ENCODE measurements at places on chromosomes 2 and 18. TPM values are rescaled to one million over a fixed set of nuclear protein-coding genes. Genes with fewer than 3 reads are reported as not detected.

Gene DTNB
- 15.2 TPM for total RNA-seq

Gene ZRANB3
- 11.4 TPM for total RNA-seq

Gene INO80C
- total RNA-seq: 7.3 TPM

Gene SMC6
- 16.0 TPM for total RNA-seq

Gene OSBPL1A
- total RNA-seq: 13.9 TPM

Gene ACOXL
- not detected for total RNA-seq

Gene C1GALT1C1L
- total RNA-seq: 0.33 TPM

Gene MTERF4
- 20.9 TPM for total RNA-seq

Gene CHST9
- 2.0 TPM for total RNA-seq

Gene CLEC4F
- total RNA-seq: not detected

Gene TEX261
- total RNA-seq: 32.3 TPM
